GM23338 (cell line): ENCODE measurements at places on chromosomes 13 and 19. TPM values are rescaled to one million over a fixed set of nuclear protein-coding genes. Genes with fewer than 3 reads are reported as not detected.

DNA sequence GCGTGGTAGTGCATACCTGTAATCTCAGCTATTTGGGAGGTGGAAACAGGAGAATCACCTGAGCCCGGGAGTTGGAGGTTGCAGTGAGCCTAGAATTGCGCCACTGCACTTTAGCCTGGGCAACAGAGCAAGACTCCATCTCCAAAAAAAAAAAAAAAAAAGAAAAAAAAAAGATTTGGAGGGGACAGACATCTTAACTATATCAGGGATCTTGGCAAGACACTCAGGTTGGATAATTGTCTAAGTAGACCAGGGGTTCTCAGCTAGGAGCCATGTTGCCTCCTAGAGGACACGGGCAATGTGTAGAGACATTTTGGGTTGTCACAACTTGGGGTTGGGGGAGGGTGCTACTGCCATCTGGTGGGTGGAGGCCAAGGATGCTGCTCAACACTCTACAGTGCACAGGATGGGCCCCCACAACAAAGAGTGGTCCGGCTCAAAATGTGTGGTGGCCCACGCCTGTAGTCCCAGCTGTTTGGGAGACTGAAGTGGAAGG, 1.9 kb upstream of the ZNF580 start:
- peak; percentile 81 for DNase-seq
- H3K27me3 ChIP-seq: no peaks in the 10 kb centered on the region
- H3K4me3 ChIP-seq: no peak overlapping the region
- H3K27ac ChIP-seq: no peak overlapping the region
- no peaks in the 10 kb centered on the region for H3K36me3 ChIP-seq

- no peak overlapping the region for H3K27ac ChIP-seq
These were observed 5.2 kb downstream of the LHFPL6 start for GRCh38 chr13:39597838-39598237.

GRCh38 chr19:7643031-7643415, 6.1 kb downstream of the STXBP2 start:
- no peak overlapping the region for H3K4me3 ChIP-seq
- H3K4me1 ChIP-seq: no peaks in the 10 kb centered on the region
- H3K36me3 ChIP-seq: no peaks in the 10 kb centered on the region
- H3K27ac ChIP-seq: no peak overlapping the region

DNA sequence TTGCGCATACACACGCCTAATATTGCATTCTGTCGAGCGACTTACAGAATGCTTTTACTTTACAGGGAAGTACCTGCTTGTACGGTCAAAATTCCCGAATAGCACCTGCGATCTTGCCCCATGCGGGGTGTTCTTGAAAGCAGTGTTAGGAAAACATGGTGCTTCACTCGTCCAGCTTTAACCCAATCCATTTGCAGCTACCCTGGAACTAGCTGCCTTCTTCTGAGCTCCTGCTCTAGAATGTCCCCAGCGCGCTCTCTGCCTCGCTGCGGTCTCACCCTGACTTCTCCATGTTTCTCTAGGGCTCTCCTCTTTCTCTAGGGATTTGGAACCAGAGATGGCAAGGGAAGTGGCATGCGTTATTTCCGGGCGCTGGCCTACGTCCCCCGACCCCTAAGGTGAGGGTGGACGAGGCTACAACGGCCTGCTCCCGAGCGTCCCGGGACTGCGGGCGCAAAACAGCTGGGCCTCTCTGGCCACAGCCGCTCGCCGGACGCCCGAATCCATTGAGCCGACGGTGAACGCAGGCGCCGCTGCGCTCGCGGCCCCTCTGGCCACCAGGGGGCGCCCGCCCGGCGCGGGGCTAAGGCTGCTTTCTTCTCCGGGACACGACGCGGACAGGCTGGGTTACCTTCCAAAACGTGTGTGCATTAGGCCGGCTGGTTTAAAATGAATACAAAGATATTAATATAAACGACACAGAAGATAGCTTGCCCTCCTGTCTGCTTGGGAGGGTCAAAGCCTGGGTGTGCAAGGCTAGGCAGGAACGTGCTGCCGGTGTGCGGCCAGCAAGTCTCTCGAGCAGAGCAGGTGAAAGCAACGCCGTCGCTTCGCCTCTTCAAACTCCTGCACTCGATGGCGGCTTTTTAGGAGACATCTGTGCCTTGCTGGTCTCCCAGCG, 1.8 kb upstream of the SPRY2 start:
- peak overlapping the region; percentile 100 for H3K27ac ChIP-seq
- H3K4me1 ChIP-seq: peaks cover 33% of the 10 kb centered on the region
- peak overlapping the region; percentile 77 for H3K4me3 ChIP-seq

- DNase-seq: peak; percentile 61
- H3K27ac ChIP-seq: no peak overlapping the region
- no peaks in the 10 kb centered on the region for H3K4me1 ChIP-seq
These were observed 56.3 kb downstream of the PSG3 start for GRCh38 chr19:42683917-42684513.

- H3K4me1 ChIP-seq: no peaks in the 10 kb centered on the region
- DNase-seq: no peak
- H3K4me3 ChIP-seq: no peak overlapping the region
- H3K27me3 ChIP-seq: no peaks in the 10 kb centered on the region
- H3K27ac ChIP-seq: no peak overlapping the region
- no peaks in the 10 kb centered on the region for H3K36me3 ChIP-seq
These were observed 216.2 kb downstream of the IRS2 start for GRCh38 chr13:109569958-109570711.

DNA sequence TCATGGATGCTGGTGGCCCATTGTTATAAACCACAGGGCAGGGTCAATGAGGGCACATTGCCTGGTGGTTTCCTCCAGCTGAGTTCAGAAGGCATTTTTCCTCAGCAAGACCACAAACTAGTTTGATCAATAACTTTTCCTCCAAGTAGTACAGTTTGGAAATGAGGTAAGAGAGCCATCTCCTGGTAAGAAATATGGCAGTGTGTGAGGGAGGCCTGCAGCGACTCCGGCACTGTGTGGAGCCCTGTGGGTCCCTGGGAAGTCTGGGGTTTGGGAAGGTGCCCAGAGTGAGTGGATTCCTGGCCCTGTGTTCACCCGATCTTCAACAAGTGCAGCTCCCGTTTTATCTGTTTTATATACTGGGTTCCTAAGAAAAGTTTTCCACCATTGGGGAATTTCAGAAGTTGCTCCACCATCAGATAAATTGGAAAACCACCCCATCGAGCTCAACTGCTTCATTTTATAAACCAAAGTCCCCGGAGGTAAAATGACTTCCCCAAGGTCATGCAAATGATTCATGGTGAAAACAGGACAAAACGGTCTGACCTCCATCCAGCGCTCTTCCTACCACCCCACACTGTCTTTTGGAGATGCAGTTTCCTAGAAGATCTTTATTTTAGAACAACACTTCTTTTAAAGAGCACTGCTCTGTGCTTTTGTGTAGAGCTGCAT, 148.4 kb downstream of the KATNAL1 start:
- no peaks in the 10 kb centered on the region; the same call in 1 of the 2 replicates for H3K36me3 ChIP-seq
- no peak for DNase-seq
- H3K27ac ChIP-seq: no peak overlapping the region
- H3K4me3 ChIP-seq: no peak overlapping the region

GRCh38 chr13:98442391-98443230, 134.3 kb downstream of the STK24 start:
- H3K4me1 ChIP-seq: peaks cover 5% of the 10 kb centered on the region
- 0 out of 2 replicates have a peak, but pooled peaks cover 4% of the 10 kb centered on the region for H3K36me3 ChIP-seq
- H3K4me3 ChIP-seq: no peak overlapping the region

DNA sequence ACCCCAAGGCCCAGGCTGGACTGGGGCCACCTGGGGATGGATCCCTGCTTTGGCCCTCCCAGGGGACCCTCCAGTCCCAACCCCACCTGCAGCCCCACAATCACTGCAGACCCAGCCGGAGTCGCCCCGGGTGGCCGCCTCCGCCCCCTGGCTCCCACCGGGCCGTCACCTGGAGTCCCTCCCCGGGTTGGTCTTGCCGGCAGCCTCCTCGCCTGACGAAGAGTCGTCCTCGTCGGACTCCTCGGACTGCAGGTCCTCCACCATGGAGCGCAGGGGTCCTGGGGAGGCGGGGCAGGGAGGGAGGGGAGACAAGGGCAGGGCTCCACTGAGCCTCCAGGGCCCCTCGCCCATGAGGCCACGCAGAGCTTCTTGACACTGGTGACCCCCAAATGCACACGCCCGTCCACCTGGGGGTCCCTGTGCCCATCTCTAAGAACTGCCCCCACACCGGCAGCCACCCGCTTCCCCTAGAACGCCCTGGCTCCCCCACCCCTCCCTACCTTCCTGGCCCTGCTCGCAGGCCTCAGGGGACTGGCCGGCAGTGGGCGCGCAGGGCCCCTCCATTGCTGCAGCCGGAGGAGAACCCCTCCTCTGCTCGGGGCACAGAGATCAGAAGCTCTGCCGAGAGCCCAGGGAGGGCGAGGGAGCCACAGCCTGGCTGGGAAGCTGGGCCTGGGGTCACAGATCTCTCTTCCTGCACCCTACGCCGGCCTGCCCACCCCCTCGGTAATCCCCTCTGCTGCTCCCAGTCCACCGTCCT, 63.4 kb downstream of the MLLT1 start:
- no peaks in the 10 kb centered on the region for H3K4me1 ChIP-seq
- no peak for DNase-seq
- no peak overlapping the region for H3K4me3 ChIP-seq
- no peaks in the 10 kb centered on the region for H3K27me3 ChIP-seq
- no peaks in the 10 kb centered on the region for H3K36me3 ChIP-seq

OR7D2 gene
- total RNA-seq: not detected in 2 replicates
